Left renal pelvis (tissue), 4 donors: ENCODE measurements at places on chromosomes 13 and 19.

DNA sequence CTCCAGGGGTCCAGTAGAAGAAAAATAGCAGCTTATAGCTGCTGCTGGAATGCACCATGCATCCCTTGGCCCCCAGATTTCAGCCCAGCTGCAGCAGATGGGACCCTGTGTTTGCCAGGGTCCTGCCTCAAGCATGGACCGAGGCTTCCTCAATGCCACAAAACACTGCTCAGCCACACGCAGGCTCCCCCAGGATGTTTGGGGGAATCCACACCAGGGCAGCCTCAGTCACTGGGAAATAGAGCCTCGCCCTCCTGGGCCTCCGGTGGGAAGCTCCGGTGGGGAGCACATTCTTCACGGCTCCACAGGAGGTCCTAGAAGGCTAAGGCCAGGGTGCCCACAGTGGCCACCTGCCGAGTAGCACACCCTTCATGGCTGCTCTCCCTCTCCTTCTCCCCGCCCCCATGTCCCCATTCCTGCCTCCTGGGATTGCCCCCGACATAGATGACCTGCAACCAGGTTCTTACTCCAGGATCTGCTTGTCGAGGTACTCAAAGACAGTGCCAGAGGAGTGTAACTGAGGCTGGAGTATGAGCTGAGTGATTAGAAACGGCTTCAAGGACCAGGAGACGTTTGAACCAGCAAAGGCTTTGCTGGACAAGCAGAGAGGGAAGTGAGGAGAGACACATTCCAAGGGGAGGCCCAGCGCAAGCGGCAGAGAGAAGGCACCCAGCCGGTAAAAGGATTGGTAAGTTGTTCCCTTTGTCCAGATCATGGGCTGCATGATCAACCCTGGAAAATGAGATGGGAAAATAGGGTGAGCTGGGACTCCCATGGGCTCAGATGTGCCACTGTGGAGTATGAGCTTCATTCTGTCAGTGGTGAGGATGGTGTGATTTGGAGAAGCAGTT, 110.7 kb upstream of the UQCRFS1 start:
- DNase-seq: no peak

- DNase-seq: no peak
These were observed 26.8 kb downstream of the PPP5C start for GRCh38 chr19:46373491-46374359.

- DNase-seq: no peak
These were observed 30.4 kb downstream of the ZNF536 start for GRCh38 chr19:30402436-30403202.

GRCh38 chr13:74153316-74153715, 19.1 kb upstream of the KLF12 start:
- DNase-seq: no peak

DNA sequence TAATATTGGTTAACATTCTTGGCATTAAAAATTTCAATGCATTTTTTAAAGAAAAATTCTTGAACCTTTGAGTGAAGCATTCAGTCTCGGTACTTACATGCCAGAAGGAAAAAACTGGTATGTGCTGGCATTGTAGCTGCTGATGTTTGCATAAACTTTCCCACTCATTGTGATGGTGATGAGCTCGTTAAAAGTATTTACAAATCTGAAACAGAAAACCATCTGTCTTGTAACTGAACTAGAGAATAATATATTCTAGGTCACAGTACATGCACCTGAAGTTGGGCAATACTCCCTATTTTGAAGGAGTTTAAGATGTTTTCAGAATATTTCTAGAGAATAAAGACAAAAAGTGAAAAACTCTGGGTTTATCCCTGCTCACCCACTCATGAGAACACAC, 64.1 kb downstream of the SLC15A1 start:
- no peak for DNase-seq

GRCh38 chr19:3899531-3900294, 19.2 kb downstream of the ATCAY start:
- DNase-seq: no peak

DNA sequence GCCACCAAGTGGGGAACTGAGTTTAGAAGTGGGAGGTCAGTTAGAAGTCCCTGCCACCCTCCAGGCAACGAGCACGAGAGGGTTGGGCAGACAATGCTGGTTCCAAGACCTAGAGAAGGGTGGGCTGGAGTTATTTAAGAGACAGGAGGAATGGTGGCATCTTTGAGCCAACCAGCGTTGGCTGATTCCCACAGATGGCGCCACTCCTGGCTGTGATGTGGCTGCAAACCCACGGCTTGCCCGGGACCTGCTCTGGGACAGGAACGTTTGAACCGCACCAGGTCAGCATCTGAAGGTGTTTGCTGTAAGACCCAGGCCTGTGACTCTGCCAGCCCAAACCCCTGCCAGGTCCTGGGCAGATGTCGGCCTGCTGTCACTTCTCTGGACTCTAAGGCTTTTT, 42.8 kb downstream of the BICRA start:
- no peak for DNase-seq

DNA sequence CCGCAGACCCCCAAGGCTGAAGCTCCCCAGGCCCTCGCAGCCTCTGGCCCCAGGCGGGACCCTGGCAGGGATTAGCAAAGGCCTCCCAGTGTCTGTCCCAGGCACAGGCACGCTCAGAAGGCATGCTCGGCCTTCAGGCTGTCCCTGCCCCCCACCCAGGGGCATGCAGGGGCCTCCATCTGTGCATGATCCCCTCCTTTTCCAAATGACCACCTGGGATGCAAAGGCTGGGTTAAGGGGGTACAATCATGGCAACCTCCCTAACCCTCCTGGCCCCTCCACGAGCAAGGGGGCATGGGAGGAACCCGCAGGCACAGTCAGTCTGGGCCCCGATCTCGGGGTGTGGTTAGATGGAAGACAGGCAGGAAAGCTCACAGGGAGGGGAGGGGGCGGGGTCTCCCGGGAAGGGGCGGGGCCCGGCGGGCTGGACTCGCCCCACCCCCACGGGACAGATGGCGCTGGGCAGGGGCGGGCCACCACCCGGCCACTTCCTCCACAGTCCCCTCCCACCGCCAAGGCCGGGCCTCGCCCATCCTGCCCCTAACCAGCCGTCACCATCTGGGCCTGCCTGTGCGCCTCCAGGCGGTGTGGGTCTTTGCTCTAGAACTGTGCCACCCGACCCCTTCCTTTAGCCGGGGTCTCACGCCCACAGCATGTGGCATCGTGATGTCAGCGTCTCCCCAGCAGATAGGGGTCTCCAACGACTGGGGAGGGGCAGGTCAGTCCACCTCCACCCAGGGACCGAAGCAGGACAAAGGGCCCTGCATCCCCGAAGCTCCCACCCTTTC, 7.0 kb upstream of the REXO1 start:
- DNase-seq: no peak

DNA sequence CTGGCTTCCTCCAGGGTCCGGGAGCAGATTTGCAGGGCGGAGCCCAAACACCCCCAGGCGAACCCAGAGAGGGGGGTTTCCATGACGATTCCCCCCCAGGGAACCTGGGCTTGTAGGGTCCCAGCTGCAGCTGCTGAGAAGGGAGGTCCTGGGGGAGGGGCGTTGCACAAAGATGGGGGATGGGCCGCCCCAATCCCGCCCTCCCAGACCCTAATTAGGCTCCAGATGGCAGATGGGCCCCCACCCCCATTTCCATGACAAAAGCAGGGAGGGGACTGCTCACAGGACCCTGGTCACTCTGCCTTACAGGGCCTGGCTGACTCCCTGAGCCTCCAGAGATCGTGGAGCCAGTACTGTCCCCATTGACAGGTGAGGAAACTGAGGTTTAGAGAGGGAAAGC, 15.2 kb downstream of the ELAVL3 start:
- DNase-seq: no peak

DNA sequence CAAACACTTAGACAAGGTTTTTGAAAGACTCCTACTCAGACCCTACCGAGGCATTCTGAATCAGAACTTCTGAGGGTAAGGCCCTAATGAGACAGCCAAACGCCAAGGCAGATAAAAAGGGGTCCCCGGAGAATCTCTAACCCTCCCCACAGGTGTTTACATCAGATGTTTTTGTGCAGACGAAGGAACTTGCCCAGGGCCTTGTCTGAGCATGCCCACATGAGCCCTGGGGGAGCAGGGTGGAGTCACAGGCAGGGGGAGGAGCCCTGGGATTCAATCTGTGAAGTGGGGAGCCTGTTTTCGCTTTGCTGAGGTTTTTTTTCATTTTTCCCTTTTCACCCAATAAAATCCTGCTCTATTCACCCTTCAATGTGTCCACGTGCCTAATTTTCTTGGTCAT, 61.6 kb upstream of the MED4 start:
- DNase-seq: no peak

DNA sequence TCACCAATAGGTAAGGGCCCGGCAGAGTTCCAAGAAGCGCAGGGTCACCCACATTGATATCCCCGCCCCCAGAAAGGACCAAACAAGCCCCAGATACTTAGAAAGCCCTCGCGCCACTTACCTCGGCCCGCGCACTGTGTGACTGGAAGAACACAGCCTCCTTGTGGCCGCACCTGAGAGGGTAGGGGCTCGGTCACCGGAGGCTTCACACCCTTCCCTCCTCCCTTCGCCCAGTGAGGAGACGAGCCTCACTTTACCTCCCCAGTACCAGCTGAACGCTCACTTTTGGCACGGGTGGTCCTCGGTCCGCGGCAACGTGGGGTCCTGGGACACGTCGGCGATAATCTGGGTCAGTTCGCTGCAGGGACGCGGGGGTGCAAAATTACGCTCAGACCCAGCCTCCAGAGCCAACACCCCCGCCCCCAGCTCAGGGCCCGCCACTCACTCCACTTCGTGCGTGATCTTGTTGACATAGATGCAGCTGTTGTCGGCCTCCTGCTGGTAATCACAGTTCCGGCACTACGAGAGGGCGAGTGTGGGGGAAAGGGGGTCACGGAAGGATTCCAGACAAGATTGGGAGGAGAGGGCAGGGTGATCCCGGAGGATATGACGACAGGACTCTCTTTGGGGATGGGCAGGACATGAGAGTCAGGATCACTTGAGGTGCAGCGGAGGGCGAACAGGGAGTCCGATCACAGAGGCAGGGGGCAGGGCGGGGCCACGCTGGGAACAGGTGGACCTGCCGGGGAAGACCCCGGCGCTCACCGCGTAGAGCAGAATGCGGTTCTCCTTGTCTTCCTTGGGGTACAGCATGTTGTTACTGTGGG, 568 bp downstream of the POLR2I start:
- no peak for DNase-seq

- no peak for DNase-seq
These were observed 2.9 kb downstream of the LDLR start for GRCh38 chr19:11092181-11092538.

DNA sequence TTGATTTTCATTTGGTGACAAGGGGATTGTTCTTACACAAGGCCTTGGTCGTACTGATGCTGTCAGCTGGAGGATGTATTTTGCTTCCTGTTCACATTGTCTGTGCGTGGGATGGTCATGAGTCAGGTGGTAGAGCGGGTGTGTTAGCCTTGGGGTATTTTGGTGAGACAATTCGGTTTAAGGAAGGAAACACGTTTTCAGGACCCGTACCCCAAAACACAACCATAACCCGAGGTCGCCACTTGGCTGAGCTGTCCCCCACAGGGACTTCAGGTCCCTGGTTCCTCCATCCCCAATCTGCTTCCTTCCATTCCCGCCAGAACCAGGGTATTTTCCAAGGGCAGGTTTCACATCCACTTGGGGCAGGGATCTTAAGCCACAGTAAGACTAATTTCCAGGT, 15.0 kb downstream of the MYO9B start:
- DNase-seq: no peak

GRCh38 chr13:79833991-79834390, 353.0 kb downstream of the NDFIP2 start:
- no peak for DNase-seq

GRCh38 chr19:42295831-42296525, 6.0 kb upstream of the PRR19 start:
- DNase-seq: no peak

- no peak for DNase-seq
These were observed 552 bp upstream of the ZNF816 start for GRCh38 chr19:52963247-52963618.

- no peak for DNase-seq
These were observed 691 bp downstream of the KIR2DL4 start for GRCh38 chr19:54804101-54804500.

DNA sequence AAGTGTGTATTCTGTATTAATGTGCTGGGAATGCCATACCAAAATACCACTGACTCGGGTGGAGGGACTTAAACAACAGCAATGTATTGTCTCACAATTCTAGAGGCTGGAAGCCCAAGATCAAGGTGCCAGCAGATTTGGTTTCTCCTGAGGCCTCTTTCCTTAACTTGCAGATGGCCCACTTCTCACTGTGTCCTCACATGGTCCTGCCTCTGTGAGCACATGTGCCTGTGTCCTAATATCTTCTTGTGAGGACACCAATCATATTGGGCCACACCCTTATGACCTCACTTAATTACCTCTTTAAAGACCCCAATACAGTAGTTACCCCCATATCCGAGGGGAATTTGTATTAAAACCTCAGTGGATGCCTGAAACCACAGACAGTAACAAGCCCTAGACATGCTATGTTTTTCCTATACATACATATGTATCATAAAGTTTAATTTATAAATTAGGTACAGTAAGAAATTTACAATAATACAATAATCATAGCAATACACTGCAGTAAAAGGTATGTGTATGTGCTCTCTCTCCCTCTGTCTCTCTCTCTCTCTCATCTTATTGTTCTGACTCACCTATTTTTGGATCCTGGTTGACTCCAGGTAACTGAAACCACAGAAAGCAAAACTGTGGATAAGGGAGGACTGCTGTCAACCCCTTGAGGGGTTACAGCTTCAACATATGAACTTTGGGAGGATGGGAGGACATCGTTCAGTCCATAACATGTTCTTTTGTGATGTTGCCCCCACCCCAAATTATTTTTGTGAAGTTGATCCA, 174.3 kb downstream of the IRS2 start:
- no peak for DNase-seq

- no peak for DNase-seq
These were observed 41.8 kb downstream of the EFNB2 start for GRCh38 chr13:106493533-106494220.

DNA sequence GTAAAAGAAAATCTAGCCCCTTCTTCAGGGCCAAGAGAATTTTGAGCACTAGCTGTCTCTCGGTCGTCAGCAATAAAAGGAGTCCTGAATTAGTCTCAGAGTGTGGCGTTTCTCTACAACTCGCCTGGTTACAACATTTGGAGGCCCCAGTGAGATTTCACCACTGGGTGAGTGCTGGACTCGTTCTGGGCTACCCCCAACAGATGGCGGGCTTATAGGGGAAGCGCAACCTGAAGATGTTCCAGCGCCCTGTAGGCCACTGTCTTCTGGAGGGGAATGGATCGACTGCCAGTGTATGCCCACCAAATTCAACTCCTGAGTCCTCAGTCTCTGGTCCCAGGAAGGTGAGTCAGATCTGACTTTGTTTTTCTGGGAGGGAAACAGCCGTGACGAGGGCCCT, 11.7 kb upstream of the ZNF181 start:
- DNase-seq: no peak

DNA sequence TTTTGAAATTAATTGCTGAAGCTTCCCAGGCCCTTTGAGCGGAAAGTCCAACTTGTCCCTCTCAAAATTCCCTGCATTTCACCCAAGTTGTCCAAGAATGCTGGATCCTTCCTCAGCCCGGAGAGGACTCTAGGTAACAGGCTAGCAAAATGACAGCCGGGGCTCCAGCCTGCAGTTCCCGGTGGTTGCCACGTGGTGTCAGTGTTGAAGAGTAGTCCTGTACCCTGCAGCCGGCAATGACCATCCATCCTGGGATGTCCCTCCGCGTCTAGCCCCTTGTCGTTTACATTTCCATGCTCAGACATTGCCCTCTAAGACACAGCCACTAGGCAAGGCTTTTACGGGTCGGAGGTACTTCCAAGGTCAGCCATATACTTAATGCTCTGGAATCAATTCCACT, 31.4 kb upstream of the MTIF3 start:
- no peak for DNase-seq

- DNase-seq: no peak
These were observed 131.1 kb upstream of the NBEA start for GRCh38 chr13:34810996-34811395.

GRCh38 chr13:39781381-39781780, 125.9 kb downstream of the COG6 start:
- no peak for DNase-seq
